ENCODE measurements at places on chromosomes 6 and 20. TPM values are rescaled to one million over a fixed set of nuclear protein-coding genes. Genes with fewer than 3 reads are reported as not detected.

Gene NDRG3
- 28.9 TPM for total RNA-seq

GRCh38 chr6:157718503-157719187 is 104.4 kb upstream of the SNX9 start:
- no peaks in the 10 kb centered on the region for H3K4me1 ChIP-seq
- H3K36me3 ChIP-seq = no peaks in the 10 kb centered on the region
- H3K27ac ChIP-seq = no peak overlapping the region
- H3K4me3 ChIP-seq = no peak overlapping the region
- no peaks in the 10 kb centered on the region for H3K27me3 ChIP-seq

GRCh38 chr6:146741609-146742008 is 142.8 kb downstream of the ADGB start:
- no peaks in the 10 kb centered on the region for H3K36me3 ChIP-seq
- no peak for DNase-seq
- H3K27ac ChIP-seq = no peak overlapping the region
- no peaks in the 10 kb centered on the region for H3K27me3 ChIP-seq
- H3K4me3 ChIP-seq = no peak overlapping the region

DNA sequence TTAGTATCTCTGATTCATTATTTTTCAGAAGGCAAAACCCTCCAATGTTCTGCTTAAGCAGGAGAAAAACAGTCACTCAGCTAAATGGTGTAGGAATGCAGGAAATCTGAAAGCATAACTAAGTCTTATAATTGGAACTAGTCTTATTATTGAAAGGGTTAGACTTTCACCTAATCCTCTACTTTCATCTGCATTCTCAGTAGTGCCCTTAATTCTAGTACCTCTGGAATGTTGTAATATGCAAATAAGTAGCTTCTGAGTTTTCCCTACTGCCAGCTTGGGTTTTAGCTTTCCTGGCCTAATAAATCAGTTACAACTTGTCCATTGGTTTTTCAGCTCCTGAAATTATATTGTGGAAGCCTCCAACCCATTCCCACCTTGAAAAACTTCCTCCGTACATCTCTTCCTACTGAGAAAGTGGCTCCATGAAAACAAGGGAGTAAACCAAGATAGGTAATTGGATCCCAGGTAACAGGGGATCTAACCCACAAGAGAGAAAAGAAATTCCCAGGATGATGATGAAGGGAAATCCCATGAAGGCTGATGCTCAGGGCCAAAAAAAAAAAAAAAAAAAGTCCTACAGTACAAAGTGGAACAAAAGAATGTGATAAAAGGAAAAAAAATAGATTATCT is 147.0 kb downstream of the TBC1D32 start:
- no peak overlapping the region for H3K27ac ChIP-seq
- no peak overlapping the region for H3K4me3 ChIP-seq
- DNase-seq = no peak
- H3K4me1 ChIP-seq = no peaks in the 10 kb centered on the region
- H3K36me3 ChIP-seq = no peaks in the 10 kb centered on the region
- H3K27me3 ChIP-seq = no peaks in the 10 kb centered on the region

GRCh38 chr6:111444794-111445193 is 38.2 kb downstream of the REV3L start:
- H3K4me1 ChIP-seq = no peaks in the 10 kb centered on the region
- no peaks in the 10 kb centered on the region for H3K27me3 ChIP-seq
- H3K4me3 ChIP-seq = no peak overlapping the region
- no peak overlapping the region for H3K27ac ChIP-seq

DNA sequence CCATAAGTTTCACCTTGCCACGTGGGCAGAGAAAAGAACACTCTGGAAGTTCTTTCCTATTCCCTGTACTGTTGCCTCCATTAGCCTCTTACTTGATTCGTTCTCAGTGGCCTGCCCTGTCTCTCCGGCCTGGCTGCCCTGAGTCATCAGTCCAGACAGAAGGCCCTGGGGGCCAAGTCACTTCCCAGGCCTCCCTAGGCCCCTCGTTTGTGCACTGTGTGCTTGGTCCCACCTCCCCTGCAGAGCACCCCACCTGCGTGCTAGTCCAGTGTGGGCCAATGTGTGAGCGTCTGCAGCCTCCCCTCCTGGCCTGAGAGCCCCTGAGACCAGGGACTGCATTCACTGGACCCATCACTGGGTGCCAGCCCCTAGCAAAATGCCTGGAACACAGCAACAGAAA is 191.2 kb upstream of the RREB1 start:
- no peak overlapping the region for H3K4me3 ChIP-seq
- no peak for DNase-seq
- no peaks in the 10 kb centered on the region for H3K36me3 ChIP-seq

DNA sequence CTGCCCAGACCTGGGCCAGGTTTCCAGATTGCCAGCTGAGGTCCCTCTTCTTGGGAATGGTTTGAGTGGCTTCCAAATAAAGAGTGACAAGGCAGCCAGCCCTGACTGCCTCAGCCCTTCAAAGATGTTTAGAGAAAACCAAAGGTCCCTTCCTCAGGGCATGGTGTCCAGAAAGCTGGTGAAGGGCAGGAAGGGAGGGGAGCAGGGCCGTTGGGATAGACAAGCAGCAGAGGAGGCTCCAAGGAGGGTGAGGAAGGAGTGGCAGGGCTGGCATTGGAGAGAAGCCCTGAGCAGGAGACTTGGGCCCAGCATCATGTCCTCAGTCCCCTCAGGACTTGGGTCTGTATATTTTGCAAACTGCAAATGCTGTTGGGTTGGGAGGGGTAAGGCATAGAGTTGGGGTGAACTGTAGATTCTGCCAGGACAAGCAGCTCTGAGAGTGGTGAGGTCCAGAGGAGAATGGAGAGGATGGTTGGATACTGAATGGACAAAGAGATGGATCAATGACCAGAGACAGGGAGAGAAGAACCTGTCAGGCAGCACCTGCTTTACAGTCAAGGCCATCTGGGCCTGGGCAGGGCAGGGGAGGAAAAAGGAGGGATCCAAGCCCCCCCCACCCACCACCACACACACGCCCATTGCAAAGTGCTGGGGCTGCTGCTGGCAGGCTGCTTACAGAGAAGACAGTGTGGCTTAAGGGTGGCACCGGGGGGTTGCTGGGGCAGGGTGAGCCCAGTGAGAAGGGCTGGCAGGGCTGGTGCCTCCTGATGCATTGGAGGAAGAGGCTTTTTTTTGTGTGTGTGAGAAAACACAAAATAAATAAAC is 5.5 kb upstream of the DSN1 start:
- no peak overlapping the region for H3K27ac ChIP-seq
- no peaks in the 10 kb centered on the region for H3K36me3 ChIP-seq
- DNase-seq = no peak
- H3K27me3 ChIP-seq = no peaks in the 10 kb centered on the region

GRCh38 chr20:39398656-39399055 is 436.5 kb downstream of the DHX35 start:
- H3K4me1 ChIP-seq = no peaks in the 10 kb centered on the region
- no peaks in the 10 kb centered on the region for H3K36me3 ChIP-seq
- no peak overlapping the region for H3K4me3 ChIP-seq
- no peaks in the 10 kb centered on the region for H3K27me3 ChIP-seq
- no peak overlapping the region for H3K27ac ChIP-seq

All from T-cell (primary cell).